Stromal cell of bone marrow (primary cell): ENCODE measurements at places on chromosomes 6 and 20.
A peak's percentile ranks its signal among the peaks of the same experiment; 100 is the strongest.

DNA sequence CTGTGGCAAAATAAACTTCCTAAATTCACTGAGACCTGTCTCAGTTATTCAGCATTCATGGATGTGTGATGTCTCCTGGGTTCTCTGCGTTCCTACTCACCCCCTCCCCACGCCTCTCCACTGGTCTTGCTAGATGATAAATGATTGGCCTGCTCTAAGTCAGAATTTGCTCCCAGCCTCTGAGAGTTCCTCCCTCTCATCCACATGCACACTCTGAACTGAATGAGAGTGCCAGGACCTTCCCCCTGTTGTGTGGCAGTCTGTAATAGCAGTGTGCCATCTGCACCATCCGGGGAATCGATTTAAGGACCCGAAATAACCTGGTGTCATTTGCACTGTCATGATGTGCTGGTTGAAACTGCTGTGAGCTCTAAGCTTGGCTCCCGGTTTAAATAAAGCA lies 135.8 kb upstream of the AFDN start:
- no peak for DNase-seq

DNA sequence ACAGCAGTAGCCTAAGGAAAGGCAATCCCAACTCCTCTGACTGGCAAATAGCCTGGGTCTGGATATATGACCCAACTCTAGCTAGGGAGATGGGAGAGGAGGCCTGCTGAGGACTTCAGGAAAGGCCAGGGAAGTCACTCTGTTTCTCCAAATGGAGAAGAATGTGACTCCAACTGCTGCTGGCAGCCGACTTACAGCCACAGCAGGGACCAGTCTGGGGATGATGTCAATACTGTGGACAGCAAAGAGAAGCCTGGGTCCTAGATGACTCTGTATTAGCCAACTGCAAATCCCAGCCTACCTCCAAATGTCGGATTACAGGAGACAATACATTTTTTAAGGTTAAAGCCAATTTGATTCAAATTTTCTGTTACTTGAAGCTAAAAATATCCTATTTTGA lies 232.6 kb downstream of the FOXC1 start:
- DNase-seq = no peak

DNA sequence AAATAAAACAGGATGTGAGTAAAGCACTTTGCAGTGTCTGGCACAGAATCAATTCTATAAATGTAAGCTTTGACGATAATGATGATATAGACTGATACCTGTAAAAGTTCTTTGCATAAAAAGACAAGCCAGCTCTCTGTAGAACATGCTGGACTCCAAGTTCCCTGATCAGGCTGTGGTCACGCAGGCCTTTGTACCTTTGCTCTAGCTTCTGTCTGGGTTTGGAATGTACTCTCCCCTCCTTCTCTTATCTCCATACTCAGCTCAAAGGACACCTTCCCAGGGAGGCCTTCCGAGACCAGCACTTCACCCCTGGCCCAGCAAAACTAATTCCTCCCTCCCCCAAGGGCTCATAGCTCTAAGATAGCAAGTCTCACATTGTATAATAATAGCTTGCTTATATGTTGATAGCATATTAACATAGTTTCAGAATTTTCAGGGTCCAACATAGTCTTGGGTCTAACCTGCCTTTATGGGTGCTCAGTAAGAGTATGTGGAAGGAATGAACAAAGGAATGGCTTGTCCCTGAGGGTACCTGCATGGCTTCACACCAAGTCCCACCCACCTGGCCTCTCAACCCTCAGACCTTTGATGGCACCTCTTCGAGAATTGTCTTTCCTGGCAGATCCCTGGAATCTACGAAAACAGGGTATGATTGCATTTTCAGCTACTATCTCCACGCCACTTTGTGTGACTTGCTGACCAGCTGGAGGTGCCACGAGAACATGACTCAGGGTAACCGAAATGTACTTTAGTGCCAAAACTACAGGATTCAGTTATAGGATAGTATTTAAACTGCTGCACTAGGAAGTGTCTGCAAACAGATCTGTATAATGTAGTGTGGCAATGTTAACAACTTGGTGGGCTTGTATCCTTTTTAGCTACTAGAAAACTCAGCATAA lies 41.7 kb upstream of the PIM1 start:
- peak; percentile 42 for DNase-seq

DNA sequence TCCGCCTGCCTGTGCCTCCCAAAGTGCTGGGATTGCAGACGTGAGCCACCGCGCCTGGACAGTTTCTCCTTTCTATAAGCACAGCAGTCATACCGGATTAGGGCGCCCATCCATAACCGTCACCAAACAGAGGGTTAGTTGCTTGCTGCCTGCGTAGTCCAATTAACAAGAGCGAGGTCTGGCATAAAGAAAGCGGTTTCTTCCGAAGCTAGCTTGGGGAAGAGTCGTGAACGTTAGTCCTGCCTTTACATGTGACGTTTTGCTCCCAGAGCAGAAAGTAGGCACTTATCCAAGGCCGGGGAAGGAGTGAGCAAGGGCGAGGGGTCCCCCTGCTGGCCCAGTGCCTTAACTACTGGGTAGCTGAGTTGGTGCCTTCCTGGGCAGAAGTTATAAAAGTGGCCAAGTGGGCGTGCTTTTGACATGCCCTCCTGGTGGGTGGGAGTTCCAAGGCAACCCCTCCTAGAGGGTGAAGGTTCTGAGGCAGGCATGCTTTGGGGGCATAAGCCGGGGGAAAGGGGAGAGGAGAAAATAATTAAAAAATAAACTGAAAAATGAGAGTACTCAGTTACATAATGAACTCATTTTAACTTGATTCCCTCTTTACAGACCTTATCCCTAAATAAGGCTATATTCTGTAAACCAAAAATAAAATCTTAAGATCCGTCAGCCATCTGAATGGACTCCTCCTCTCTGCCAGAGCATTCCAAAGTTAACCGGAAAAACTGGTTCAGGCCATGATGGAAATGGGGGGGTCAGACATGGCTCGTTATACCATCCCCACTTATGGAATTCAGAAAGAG lies 88.0 kb downstream of the FAM217A start:
- peak; percentile 86 for DNase-seq

DNA sequence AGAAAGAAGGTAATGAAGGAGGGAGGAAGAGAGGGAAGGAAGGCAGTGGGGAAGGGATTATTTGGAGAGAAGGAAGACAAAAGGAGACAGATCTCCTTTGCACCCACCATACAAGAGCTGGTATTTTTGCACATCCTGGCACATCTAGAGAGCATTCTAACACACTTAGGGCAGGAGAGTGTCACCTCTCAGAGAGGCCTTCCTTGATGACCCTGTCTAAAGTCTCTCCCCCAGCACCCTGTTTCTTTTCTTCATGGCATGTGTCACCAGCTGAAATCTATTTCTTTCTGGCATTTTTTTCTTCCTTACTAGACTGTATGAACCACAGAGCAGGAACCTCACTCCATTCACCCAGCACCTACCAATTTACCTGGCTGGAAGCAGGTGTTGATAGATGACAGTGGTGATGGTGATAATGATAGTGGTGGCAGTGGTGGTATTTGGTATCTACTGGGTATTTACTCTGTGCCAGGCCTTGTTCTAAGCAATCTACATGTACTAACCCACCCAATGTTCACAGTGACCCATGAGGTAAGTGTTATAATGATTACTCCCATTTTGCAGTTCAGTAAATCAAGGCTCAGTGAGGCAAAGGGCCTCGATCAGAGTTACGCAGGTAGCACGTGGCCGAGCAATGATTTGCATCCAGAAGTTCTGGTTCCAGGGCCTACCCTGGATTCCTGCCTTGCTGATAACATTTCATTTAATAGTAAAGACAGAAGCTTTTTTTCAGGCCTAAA lies 131.8 kb downstream of the NFATC2 start:
- no peak for DNase-seq

- DNase-seq = no peak
These were observed 53.1 kb upstream of the ARMC2 start for GRCh38 chr6:108795122-108795521.

DNA sequence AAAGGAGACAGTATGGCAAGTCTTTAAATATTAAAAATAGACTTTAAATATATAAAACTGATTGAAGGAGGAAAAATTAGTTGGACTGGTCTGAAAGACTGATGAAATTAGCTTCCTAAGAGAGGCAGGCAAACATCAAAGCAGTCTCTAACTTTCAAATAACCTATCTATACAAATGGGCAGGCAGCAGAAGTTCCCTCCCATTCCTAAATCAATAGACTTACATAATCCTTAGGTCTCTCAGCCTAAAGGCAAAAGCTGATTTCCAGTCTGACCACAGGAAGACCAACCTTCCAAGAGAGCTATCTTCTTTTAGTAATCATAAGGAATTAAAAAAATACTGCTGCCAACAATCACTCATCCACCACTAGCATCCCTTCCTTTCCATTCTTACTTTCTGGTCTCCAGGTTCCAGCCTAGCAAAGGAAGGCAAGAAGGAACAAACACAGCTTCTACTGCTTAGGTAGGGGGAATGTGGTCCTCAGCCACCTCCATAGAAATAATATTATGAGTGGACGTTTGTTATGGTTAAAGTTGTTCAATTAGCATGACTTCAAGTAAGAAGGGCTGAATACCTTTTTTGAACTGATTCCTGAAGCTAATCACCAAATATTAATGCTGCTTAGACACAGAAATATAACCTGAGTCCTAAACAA lies 44.1 kb downstream of the SESN1 start:
- no peak for DNase-seq

DNA sequence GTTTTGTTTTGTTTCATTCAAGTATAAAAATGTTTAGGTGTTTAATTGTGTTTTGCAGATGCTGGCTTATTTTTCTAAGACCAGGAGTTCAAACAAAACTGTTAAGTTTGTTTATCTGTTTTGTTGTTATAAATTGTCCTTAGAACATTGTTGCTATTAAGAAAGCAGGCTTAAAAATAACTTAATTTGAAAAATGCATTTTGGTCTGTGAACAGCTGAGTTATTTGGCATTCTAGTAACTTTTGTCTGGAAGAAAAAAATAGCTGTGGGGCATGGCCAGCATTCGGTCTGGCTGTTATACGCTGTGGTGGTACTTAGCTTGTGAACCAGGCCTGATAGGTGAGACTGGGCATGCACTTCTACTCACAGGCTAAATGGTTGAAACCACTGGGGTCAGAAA lies 37.8 kb downstream of the SLX4IP start:
- no peak for DNase-seq

DNA sequence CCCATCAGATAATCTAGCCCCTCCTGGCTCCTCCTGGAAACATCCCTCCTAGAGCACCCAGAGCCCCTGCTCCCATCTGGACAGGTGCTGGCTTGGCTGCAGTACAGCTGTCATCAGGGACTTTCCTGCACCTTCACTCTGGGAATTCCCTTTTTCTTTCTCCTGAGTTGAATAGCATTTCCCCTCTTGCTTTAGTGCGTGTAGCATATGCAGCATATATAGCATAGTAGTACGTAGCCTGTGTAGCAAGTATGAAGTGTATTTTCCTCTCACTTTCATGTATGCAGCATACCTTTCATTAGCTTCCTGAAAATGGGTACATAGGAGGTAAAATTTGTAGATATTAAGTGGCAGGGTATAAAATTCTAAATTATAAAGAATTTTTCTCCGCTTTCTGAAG lies 352.9 kb downstream of the ESR1 start:
- no peak for DNase-seq

DNA sequence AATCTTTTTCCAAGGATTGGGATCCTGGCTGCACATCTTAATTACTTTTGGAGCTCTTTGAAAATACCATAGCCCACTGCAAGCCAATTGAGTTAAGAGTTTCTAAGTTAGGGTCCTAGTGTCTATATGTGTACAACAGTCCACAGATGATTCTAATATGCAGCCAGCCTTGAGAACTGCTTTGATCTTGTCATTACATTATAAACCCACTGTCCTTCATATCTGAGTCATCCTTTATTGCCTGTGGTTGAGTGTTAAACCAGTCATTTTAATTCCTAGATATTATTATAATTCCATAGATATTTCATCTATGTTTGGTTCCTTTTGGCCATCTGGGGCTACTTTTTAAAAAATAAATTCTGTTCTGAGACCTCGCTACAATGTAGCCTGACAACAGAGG lies 24.1 kb downstream of the MCM8 start:
- DNase-seq = no peak

DNA sequence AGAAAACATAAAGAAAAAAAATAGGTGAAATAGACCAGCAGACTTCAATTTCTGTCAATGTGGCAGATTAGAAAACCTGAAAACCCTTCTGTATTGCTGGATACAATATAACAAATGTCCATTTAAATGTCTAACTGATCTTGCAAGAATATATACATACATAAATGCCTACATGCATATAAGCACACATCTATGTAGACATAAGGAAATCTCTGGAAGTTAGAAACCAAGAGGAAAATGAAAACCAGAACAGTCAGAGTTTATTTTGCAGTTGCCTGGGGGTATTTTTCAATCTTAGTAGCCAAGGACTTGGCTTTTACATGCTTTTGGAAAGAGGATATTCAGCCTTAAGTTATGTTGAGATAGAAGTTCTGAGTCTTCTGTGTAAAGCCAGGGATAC lies 184.0 kb downstream of the RPS12 start:
- DNase-seq = no peak

GRCh38 chr6:134094441-134094840 lies 42.0 kb upstream of the SLC2A12 start:
- no peak for DNase-seq

GRCh38 chr6:149275621-149276020 lies 41.9 kb upstream of the TAB2 start:
- no peak for DNase-seq

GRCh38 chr6:28565823-28566526 lies 40.3 kb downstream of the GPX5 start:
- no peak for DNase-seq

DNA sequence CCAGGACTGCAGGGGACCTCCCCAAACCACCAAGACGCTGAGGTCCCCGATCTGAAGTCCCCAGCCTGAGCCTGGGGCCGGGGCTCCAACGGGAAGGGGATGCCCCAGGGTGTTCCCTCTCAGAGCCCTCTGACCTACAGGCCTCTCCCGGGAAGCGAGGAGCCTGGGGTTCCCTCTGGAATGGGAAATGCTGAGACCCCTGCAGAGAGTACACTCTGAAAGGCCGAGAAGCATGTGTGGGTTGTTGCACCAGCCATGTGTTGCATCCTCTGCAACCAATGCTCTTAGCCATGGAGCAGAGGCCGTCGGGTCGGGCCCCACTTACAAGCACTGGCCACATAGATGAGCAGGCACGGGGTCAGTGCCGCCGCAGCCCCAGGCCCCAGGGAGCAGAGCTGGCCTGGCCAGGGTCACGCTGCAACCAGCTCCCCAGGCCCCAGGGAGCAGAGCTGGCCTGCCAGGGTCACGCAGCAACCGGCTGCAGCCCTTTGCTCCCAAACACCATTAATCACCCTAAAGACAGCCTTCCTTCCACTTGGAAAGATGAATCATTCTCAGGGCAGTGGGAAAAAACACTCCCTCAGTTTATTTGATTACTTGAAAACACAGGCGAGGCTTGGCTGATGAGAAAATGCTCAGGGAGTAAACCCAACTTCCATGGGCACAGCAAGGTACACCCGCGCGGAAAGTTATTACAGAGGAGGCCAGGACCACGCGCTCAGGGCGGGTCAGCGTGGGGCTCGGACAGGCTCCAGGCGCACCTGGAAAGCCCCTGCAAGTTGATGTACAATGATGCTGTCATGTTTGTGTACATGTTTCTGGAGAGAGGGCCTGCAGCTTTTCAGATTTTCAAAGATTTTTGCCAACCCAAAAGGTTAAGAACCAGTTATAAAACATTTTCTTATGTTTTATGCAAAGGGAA lies 78.0 kb upstream of the AFDN start:
- no peak for DNase-seq

- DNase-seq = no peak
These were observed 3.9 kb downstream of the ACSS2 start for GRCh38 chr20:34880215-34880850.

- peak; percentile 66 for DNase-seq
These were observed 148.9 kb downstream of the CEBPB start for GRCh38 chr20:50339466-50339901.
